Vagina (tissue), 2 donors: ENCODE measurements at places on chromosomes 11 and 22.

DNA sequence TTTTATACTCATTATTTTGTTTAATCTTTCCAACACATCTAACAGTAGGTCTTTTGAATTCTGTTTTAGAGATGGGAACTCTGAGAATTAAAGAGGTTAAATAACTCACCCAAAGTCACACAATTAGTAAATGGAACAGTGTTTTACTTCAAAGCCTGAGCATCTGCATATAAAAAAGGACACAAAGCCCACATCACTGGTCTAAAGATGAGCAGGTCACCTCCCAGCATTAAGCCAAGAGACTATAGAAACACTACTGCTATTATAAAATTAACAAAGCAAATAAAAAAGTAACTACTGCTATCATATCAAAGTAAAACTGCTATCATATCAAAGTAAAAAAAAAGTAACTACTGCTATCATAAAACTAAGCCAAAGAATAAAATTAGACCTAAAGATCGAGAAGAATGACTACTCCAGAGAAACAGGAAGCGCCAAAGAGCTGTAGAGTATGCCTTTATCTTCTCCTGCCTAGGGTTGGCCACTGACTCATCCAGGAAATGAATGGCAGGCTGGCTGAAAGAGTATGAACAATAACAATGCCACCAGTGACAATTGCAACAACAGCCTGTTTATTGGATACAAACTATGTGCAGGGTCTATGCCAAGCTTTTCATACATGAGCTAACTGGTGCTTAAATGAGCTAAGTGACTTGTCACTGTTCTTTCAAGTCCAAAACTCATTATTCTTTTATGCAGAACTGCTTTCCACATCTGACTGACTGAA lies 1153.0 kb upstream of the TENM4 start:
- DNase-seq, result no peak

- DNase-seq, result no peak
Observed at GRCh38 chr11:36750349-36750748, 152.3 kb upstream of the RAG2 start.

DNA sequence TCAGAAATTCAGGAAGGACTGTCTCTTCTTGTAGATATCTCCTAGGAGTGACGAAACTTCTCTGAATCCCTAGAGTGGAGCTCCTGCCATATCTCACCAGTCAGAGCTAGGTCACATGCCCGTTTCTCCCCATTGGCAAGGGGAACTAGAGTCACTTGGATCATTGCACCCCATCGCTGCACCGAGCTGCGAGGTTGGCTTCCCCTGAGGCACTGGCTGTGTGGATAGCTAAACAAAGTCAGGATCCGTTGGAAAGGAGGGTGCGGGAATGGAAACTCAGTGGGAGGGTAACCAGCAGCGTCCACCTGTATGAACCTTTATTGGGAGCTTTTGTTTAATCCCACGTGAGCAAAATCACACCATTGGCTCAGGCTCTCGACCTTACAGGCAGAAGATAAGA lies 283.8 kb downstream of the BRD1 start:
- DNase-seq, result no peak

DNA sequence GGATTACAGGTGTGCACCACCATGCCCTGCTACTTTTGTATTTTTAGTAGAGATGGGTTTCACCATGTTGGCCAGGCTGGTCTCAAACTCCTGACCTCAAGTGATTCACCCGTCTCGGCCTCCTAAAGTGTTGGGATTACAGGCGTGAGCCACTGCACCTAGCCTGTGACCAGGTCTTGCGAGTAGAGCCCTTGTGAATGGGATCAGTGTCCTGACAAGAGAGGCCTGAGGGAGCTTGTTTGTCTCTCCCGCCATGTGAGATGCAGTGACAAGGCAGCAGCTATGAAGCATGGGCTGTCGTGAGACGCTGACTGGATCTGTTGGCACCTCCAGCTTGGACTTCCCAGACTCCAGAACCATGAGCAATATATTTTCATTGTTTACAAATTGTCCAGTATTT lies 69.3 kb downstream of the LRRC32 start:
- DNase-seq, result peak; percentile 85

GRCh38 chr11:133955945-133956421 lies 785 bp downstream of the IGSF9B start:
- DNase-seq, result no peak

GRCh38 chr11:75845324-75845723 lies 30.3 kb downstream of the UVRAG start:
- no peak for DNase-seq

- DNase-seq, result no peak
Observed at GRCh38 chr11:27551127-27551526, 44.6 kb upstream of the LIN7C start.
